ENCODE measurements at places on chromosomes 7 and 10. TPM values are rescaled to one million over a fixed set of nuclear protein-coding genes. Genes with fewer than 3 reads are reported as not detected.

Gene KLF14
- total RNA-seq = not detected

Gene RBP3
- not detected for total RNA-seq

Gene NODAL
- not detected for total RNA-seq

Gene NUTM2D
- total RNA-seq = 5.1 TPM

Gene ADAM22
- 4.3 TPM for total RNA-seq

Gene LIPM
- not detected for total RNA-seq

GRCh38 chr10:86538547-86538946 is 17.0 kb upstream of the WAPL start:
- H3K36me3 ChIP-seq = no peaks in the 10 kb centered on the region
- no peak for DNase-seq
- H3K27me3 ChIP-seq = no peaks in the 10 kb centered on the region
- no peak overlapping the region for H3K27ac ChIP-seq
- H3K4me3 ChIP-seq = no peak overlapping the region

GRCh38 chr7:67251986-67252558 is 255.4 kb downstream of the TYW1 start:
- no peaks in the 10 kb centered on the region for H3K27me3 ChIP-seq
- no peaks in the 10 kb centered on the region for H3K4me1 ChIP-seq
- no peak for DNase-seq
- H3K27ac ChIP-seq = no peak overlapping the region
- no peaks in the 10 kb centered on the region for H3K36me3 ChIP-seq
- no peak overlapping the region for H3K4me3 ChIP-seq

DNA sequence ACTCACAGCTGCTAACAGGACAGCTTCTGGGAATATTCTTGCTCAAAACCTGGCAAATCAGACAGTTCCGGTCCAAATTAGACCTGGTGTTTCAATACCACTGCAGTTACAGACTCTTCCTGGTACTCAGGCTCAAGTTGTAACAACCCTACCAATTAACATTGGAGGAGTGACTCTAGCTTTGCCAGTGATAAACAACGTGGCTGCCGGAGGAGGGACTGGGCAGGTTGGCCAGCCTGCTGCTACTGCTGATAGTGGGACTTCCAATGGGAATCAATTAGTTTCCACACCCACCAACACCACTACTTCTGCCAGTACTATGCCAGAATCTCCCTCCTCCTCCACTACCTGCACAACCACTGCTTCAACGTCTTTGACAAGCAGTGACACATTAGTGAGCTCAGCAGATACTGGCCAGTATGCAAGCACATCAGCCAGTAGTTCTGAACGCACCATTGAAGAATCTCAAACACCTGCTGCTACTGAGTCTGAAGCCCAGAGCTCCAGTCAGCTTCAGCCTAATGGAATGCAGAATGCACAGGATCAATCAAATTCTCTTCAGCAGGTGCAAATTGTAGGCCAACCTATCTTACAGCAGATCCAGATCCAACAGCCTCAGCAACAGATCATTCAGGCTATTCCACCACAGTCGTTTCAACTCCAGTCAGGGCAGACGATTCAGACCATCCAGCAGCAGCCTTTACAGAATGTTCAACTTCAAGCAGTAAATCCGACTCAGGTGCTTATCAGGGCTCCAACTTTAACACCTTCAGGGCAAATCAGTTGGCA is 2.1 kb downstream of the SP4 start:
- peaks cover 39% of the 10 kb centered on the region for H3K4me1 ChIP-seq
- peaks cover 4% of the 10 kb centered on the region for H3K36me3 ChIP-seq
- DNase-seq = no peak
- no peak overlapping the region for H3K27ac ChIP-seq
- no peaks in the 10 kb centered on the region for H3K27me3 ChIP-seq
- H3K4me3 ChIP-seq = no peak overlapping the region

GRCh38 chr7:129401228-129401966 is 32.8 kb upstream of the STRIP2 start:
- no peak overlapping the region for H3K27ac ChIP-seq
- H3K4me1 ChIP-seq = no peaks in the 10 kb centered on the region
- H3K4me3 ChIP-seq = no peak overlapping the region
- no peak for DNase-seq
- H3K36me3 ChIP-seq = peaks cover 65% of the 10 kb centered on the region

GRCh38 chr10:121440461-121440860 is 157.8 kb downstream of the FGFR2 start:
- H3K27ac ChIP-seq = no peak overlapping the region
- no peak for DNase-seq

GRCh38 chr7:50508471-50508943 is 56.7 kb downstream of the DDC start:
- H3K27me3 ChIP-seq = no peaks in the 10 kb centered on the region
- DNase-seq = no peak
- H3K4me1 ChIP-seq = no peaks in the 10 kb centered on the region
- no peak overlapping the region for H3K4me3 ChIP-seq
- no peaks in the 10 kb centered on the region for H3K36me3 ChIP-seq
